ENCODE measurements at places on chromosomes 13 and 19. TPM values are rescaled to one million over a fixed set of nuclear protein-coding genes. Genes with fewer than 3 reads are reported as not detected.

STK11 gene
- 75.4 TPM for total RNA-seq

GRCh38 chr13:108033800-108034707 lies 181.3 kb downstream of the LIG4 start:
- no peaks in the 10 kb centered on the region for H3K4me1 ChIP-seq
- H3K27me3 ChIP-seq, result no peaks in the 10 kb centered on the region
- H3K27ac ChIP-seq, result no peak overlapping the region
- H3K4me3 ChIP-seq, result no peak overlapping the region
- DNase-seq, result no peak

GRCh38 chr19:55368701-55369563 lies 1.3 kb downstream of the IL11 start:
- no peak overlapping the region for H3K27ac ChIP-seq
- H3K4me1 ChIP-seq, result peaks cover 3% of the 10 kb centered on the region
- no peaks in the 10 kb centered on the region for H3K36me3 ChIP-seq
- peaks cover 10% of the 10 kb centered on the region for H3K27me3 ChIP-seq
- no peak for DNase-seq
- no peak overlapping the region for H3K4me3 ChIP-seq

PSG1 gene
- total RNA-seq, result not detected

- no peaks in the 10 kb centered on the region for H3K27me3 ChIP-seq
- no peak overlapping the region for H3K4me3 ChIP-seq
- H3K4me1 ChIP-seq, result no peaks in the 10 kb centered on the region
Observed at GRCh38 chr19:51507192-51507591, 5.6 kb upstream of the SIGLEC12 start.

DNA sequence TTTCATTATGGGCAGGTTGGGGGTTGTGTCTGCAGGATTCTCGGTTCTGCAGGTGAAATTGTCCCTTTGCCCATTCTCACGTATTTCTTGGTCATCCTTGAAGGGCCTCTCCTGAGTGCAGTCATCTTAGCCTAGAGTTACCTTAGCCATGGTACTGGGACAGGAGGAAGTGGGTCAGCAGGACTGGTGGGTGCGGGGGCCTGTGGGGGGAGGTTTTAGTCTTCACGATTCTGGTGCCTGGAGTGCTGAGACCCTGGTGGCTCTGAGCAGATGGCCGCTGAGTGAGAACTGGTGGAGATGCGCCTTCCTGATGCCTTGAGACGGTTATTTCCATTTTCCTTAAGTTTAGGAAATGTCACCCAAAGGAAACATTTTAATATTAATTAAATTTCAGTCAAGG lies 11.8 kb downstream of the COL4A2 start:
- peaks cover 8% of the 10 kb centered on the region for H3K36me3 ChIP-seq
- no peak for DNase-seq
- H3K4me1 ChIP-seq, result peaks cover 31% of the 10 kb centered on the region
- H3K27me3 ChIP-seq, result no peaks in the 10 kb centered on the region
- H3K4me3 ChIP-seq, result no peak overlapping the region

DNA sequence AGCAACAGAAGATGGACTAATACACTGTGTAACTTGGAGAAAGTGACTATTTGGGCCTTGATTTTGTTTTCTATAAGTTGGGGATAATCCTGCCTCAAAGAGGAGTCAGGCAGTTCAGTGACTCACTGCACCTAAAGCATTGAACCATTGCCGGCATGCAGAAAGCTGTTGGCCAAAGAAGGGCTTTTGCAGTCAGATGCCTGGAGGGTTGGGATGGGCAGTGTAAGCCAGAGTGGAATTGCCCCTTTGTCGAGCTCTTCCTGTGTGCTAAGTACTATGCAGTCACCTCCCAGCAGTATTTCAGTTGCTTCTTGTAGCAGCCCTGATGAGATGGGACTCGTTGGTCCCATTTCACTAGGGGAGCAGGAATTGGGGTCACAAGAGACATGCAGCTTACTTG lies 11.1 kb downstream of the ZNF473 start:
- peaks cover 11% of the 10 kb centered on the region for H3K36me3 ChIP-seq
- no peak for DNase-seq
- H3K4me3 ChIP-seq, result no peak overlapping the region
- no peaks in the 10 kb centered on the region for H3K4me1 ChIP-seq
- no peaks in the 10 kb centered on the region for H3K27me3 ChIP-seq
- H3K27ac ChIP-seq, result no peak overlapping the region

SACS gene
- total RNA-seq, result 73.1 TPM

- no peak overlapping the region for H3K4me3 ChIP-seq
- DNase-seq, result no peak
- H3K27ac ChIP-seq, result no peak overlapping the region
- H3K36me3 ChIP-seq, result no peaks in the 10 kb centered on the region
- no peaks in the 10 kb centered on the region for H3K4me1 ChIP-seq
- H3K27me3 ChIP-seq, result no peaks in the 10 kb centered on the region
Observed at GRCh38 chr13:61700620-61701019, 285.0 kb upstream of the PCDH20 start.

GRCh38 chr19:4690361-4690760 lies 20.2 kb upstream of the MYDGF start:
- DNase-seq, result no peak
- H3K27ac ChIP-seq, result no peak overlapping the region
- no peak overlapping the region for H3K4me3 ChIP-seq
- no peaks in the 10 kb centered on the region for H3K27me3 ChIP-seq
- peaks cover 56% of the 10 kb centered on the region for H3K36me3 ChIP-seq

SIAH3 gene
- total RNA-seq, result not detected

DNA sequence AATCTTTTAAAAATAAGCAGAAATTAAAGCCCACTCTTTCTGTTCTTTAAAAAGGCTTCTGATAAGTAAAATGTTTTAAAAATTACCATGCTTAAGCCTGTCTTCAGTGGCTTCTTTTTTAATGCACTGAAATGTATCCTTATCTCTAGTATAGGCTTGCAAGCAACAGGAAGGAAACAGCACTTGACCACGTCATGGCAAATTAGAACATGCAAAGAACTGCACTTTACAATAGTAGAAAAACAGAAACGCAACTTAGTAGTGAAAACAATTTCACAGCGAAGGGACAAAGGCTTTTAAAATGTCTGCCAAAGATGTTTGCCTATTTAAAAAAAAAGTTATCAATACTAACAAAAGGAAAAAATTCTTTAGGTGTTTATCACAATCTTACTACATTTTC lies 36.3 kb downstream of the ELF1 start:
- peaks cover 69% of the 10 kb centered on the region for H3K4me1 ChIP-seq
- peak overlapping the region; percentile 91 for H3K4me3 ChIP-seq
- peak; percentile 95 for DNase-seq

GRCh38 chr13:102839462-102839861 lies 6.4 kb upstream of the ERCC5 start:
- no peak for DNase-seq
- H3K27ac ChIP-seq, result no peak overlapping the region
- no peaks in the 10 kb centered on the region for H3K27me3 ChIP-seq
- H3K36me3 ChIP-seq, result no peaks in the 10 kb centered on the region
- H3K4me1 ChIP-seq, result no peaks in the 10 kb centered on the region
- H3K4me3 ChIP-seq, result no peak overlapping the region

- no peaks in the 10 kb centered on the region for H3K27me3 ChIP-seq
- H3K4me3 ChIP-seq, result no peak overlapping the region
- no peak for DNase-seq
- peaks cover 10% of the 10 kb centered on the region for H3K4me1 ChIP-seq
- no peaks in the 10 kb centered on the region for H3K36me3 ChIP-seq
Observed at GRCh38 chr19:33504058-33504444, 17.5 kb downstream of the PEPD start.

- H3K27me3 ChIP-seq, result peaks cover 5% of the 10 kb centered on the region
- DNase-seq, result no peak
- no peak within 1 kb of the TSS for H3K27ac ChIP-seq
- no peak within 1 kb of the TSS for H3K4me3 ChIP-seq
- no peaks in the 10 kb centered on the region for H3K36me3 ChIP-seq
- H3K4me1 ChIP-seq, result no peaks in the 10 kb centered on the region
Observed at GRCh38 chr19:38433268-38433733, at the start of gene RYR1. Gene RYR1 (plus strand): TSS chr19:38433691. CDS start chr19:38433830, 139 bp downstream.

DNA sequence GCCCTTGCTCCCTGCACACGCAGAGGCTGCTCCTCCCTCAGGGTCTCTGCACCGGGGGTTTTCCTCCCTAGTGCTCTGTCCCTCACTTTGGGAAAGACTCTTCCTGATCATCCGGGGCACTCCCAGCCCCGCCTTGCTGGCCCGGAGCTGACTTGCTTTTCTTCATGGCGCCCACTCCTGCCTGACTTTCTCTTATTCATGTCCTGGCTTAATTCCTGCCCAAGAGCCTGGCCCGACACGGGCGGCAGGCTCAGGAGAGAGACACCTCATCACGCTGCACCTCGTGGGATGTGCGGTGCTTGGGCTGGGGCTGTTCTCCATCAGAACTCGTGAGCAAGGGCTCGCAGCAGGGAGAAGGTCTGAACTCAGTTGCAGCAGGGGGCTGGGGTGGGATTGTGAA lies 11.8 kb upstream of the PLA2G4C start:
- H3K27ac ChIP-seq, result peak overlapping the region; percentile 96
- no peaks in the 10 kb centered on the region for H3K27me3 ChIP-seq
- H3K36me3 ChIP-seq, result peaks cover 10% of the 10 kb centered on the region
- no peak for DNase-seq

HSH2D gene
- not detected for total RNA-seq

- H3K27me3 ChIP-seq, result no peaks in the 10 kb centered on the region
- H3K4me1 ChIP-seq, result no peaks in the 10 kb centered on the region
- H3K4me3 ChIP-seq, result no peak overlapping the region
- DNase-seq, result no peak
Observed at GRCh38 chr13:108154421-108154858, 60.9 kb downstream of the LIG4 start.

DNA sequence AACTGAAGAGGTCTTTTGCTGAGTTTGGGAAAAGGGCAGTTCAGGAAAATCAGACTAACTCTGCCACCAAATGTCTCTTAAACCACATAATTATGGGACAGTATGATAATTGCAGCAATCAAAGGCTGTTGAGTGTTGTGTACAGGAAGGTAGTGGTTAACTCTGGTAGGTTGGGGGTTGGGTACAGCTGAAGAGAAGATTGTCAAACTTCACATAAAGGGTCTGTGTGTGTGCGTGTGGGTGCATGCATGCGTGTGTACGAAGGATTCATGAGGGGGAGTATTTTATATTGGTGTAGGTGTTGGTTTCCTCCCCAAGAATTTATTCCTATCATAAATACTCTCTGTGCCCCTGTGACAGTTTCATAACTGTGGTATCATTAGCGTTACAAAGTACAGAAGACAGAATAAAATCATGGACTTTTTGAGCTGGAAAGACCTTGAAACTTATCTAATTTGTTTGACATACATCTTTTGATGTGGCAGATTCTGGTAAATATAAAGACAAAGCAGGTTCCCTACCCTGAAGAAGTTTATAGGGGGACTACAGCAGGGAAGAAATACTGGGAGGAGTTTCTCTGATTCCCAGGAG lies 94.1 kb downstream of the PCCA start:
- DNase-seq, result no peak
- no peaks in the 10 kb centered on the region for H3K27me3 ChIP-seq
- H3K36me3 ChIP-seq, result no peaks in the 10 kb centered on the region
- no peak overlapping the region for H3K27ac ChIP-seq

DNA sequence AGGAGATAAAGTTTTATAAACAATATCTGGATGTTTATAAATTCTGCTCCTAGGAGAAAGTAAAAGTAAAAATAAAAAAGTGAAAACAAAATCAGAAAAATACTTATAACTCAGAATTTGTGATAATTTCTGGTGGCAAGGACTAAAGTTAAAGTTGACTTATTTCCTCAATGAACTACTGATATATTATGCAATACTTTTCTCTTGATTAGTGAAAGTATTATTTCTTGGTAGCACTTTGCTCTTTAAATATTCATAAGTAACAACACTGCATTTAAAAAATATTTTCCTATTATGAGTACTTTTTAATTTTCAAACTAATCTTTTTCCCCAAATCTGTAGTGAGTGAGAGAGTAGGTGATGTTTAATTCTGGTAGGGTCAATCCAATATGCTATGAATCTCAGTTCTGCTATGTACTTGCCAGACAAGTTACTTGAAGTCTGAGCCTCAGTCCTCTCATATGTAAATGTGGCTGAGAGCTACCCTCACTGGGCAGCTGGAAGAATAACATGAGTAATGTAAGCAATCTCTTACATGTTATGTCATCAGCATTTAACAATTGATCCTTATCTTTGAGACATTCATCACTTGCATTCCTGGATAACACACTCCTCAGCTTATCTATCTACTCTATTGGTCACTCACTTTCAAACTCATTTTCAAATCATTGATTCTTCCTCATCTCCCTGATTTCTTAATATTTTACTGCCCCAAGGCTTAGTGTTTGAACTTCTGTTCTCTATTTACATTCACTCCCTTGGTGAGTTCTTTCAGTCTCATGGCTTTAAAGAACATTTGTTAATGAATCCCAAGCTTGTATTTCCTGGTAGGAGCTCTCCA lies 239.0 kb downstream of the RGCC start:
- H3K27me3 ChIP-seq, result no peaks in the 10 kb centered on the region
- peaks cover 41% of the 10 kb centered on the region for H3K4me1 ChIP-seq
- DNase-seq, result peak; percentile 89
- H3K27ac ChIP-seq, result peak overlapping the region; percentile 88
- H3K36me3 ChIP-seq, result no peaks in the 10 kb centered on the region

- no peaks in the 10 kb centered on the region for H3K36me3 ChIP-seq
- H3K27me3 ChIP-seq, result peaks cover 20% of the 10 kb centered on the region
- no peak for DNase-seq
- no peak overlapping the region for H3K27ac ChIP-seq
Observed at GRCh38 chr19:50569938-50570540, 1.8 kb upstream of the LRRC4B start.

MYO16 gene
- total RNA-seq, result 0.07 TPM

DNA sequence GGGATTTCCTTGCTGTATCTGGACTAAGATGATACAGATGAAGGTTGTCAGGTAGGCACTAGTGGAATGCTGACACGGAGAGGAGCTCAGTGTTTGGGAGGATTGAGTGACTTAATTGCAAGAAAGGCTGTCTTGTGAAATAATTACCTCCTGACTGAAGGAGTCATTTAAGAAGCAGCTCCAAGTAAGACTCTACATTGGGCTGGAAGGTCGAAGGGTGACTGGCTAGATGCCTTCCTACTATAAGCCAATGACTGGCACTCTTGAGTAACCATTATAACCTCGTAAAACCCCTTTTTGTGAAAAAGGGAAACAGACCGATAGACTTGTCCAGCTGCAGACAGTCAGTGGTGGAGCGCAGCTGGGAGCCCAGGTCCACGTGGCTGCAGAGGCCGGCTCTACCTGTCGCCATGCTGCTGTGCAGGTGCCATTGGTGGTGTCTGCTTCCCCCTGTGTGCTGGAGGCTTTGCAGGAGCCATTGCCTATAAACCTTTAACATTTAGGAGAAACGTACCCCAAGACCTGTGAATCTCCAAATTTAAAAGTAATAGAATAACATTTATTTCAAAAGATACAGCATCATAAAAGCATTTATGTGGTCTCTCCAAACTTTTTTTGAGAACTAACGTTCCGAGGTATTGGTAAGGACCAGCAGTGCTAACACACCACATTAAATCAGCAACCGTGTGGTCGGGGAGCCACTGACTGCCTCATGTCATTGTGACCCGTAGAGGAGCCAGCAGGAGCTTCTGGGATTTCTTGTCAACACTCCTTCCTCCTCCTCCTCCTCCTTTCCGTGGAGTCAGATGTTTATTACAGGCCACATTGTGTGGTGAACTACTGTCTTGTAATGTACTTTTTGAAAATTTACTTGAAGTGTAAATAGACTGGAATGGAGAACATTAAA lies 80.4 kb upstream of the TEX29 start:
- no peak overlapping the region for H3K4me3 ChIP-seq
- no peaks in the 10 kb centered on the region for H3K27me3 ChIP-seq
- peaks cover 12% of the 10 kb centered on the region for H3K36me3 ChIP-seq
- H3K27ac ChIP-seq, result no peak overlapping the region
- H3K4me1 ChIP-seq, result no peaks in the 10 kb centered on the region

CYP4F2 gene
- total RNA-seq, result not detected

PRR22 gene
- 3.6 TPM for total RNA-seq

SPRED3 gene
- 15.7 TPM for total RNA-seq

ZNF317 gene
- total RNA-seq, result 29.5 TPM

- no peaks in the 10 kb centered on the region for H3K27me3 ChIP-seq
- H3K4me1 ChIP-seq, result no peaks in the 10 kb centered on the region
- no peak for DNase-seq
Observed at GRCh38 chr19:44282846-44283245, 22.0 kb downstream of the ZNF235 start.
